IgD-negative memory B cell (primary cell): ENCODE measurements at places on chromosomes 2 and 18. TPM values are rescaled to one million over a fixed set of nuclear protein-coding genes. Genes with fewer than 3 reads are reported as not detected.

The FAM237A gene
- not detected for polyA plus RNA-seq

The ZNF385B gene
- polyA plus RNA-seq: not detected

The FZD7 gene
- polyA plus RNA-seq: 0.19 TPM

The UGT1A3 gene
- polyA plus RNA-seq: not detected

The SULT6B1 gene
- not detected for polyA plus RNA-seq

The IL36G gene
- not detected for polyA plus RNA-seq

The RAB31 gene
- polyA plus RNA-seq: 192 TPM

The FAM117B gene
- polyA plus RNA-seq: 21.6 TPM

The SLC40A1 gene
- 2.3 TPM for polyA plus RNA-seq

The CGREF1 gene
- not detected for polyA plus RNA-seq

The ITGA6 gene
- 2.0 TPM for polyA plus RNA-seq

The PLEKHH2 gene
- 0.46 TPM for polyA plus RNA-seq

The DSG2 gene
- not detected for polyA plus RNA-seq

The ACKR3 gene
- polyA plus RNA-seq: 1.4 TPM

The C2orf68 gene
- 18.3 TPM for polyA plus RNA-seq

The EPHA4 gene
- 29.3 TPM for polyA plus RNA-seq

The RNF25 gene
- 23.4 TPM for polyA plus RNA-seq

The CCDC178 gene
- polyA plus RNA-seq: not detected

The GGCX gene
- polyA plus RNA-seq: 16.1 TPM

The CASP10 gene
- 14.9 TPM for polyA plus RNA-seq

The GALNT3 gene
- polyA plus RNA-seq: 4.1 TPM

The TMEM198 gene
- 0.28 TPM for polyA plus RNA-seq

The GNLY gene
- polyA plus RNA-seq: 64.8 TPM

The FSHR gene
- not detected for polyA plus RNA-seq

The SLC9A2 gene
- not detected for polyA plus RNA-seq

The BCL11A gene
- polyA plus RNA-seq: 189 TPM

The UGT1A10 gene
- not detected for polyA plus RNA-seq

The HNRNPA3 gene
- polyA plus RNA-seq: 55.3 TPM

The TMEFF2 gene
- not detected for polyA plus RNA-seq

The STRADB gene
- polyA plus RNA-seq: 40.0 TPM

The DYNAP gene
- not detected for polyA plus RNA-seq

The TLK1 gene
- 104 TPM for polyA plus RNA-seq

The SATB2 gene
- not detected for polyA plus RNA-seq

The GRP gene
- polyA plus RNA-seq: not detected

The C2orf49 gene
- polyA plus RNA-seq: 11.3 TPM

The SERPINB3 gene
- polyA plus RNA-seq: not detected

The CAPG gene
- polyA plus RNA-seq: 542 TPM

The GLB1L gene
- not detected for polyA plus RNA-seq

The COBLL1 gene
- 114 TPM for polyA plus RNA-seq

The UGT1A5 gene
- not detected for polyA plus RNA-seq
